ENCODE measurements at places on chromosomes 16 and 17.

GRCh38 chr16:48555597-48556242 lies 54.3 kb downstream of the N4BP1 start:
- H3K36me3 ChIP-seq: no peaks in the 10 kb centered on the region
- H3K27me3 ChIP-seq: no peaks in the 10 kb centered on the region
- no peak overlapping the region for H3K4me3 ChIP-seq
- no peak for DNase-seq
- H3K4me1 ChIP-seq: peaks cover 27% of the 10 kb centered on the region
- H3K27ac ChIP-seq: no peak overlapping the region

DNA sequence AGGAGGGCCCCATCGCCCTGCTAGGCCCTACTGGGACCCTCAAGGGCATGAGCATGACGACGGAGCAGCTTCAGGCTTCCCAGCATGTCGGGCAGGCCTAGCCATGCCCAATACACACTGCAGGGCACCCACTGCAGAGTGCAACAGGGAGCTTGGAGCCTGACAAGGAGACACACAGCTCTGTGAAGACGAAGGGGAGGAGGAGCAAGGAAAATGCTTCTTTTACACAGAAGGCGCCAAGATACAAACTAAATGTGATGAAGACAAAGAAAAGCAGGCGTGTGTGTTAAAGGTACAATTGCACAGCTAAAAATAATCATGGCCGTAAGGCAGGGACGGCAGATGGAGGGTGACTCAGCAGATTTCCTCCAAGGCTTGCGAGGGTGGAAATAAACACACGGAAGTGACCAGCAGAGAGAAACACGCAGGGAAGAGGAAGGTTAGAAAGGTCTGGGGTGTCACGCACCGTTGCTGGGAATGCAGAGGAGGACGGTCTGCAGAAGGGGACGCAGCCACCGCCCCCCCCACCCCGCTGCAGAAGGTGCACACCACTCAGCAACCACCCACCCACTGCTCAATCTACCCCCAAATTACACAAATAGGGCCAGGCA lies 108.5 kb downstream of the ZNF778 start:
- H3K36me3 ChIP-seq: no peaks in the 10 kb centered on the region
- H3K27me3 ChIP-seq: no peaks in the 10 kb centered on the region
- peak overlapping the region; percentile 32 for H3K27ac ChIP-seq
- H3K4me1 ChIP-seq: peaks cover 44% of the 10 kb centered on the region
- H3K4me3 ChIP-seq: no peak overlapping the region

DNA sequence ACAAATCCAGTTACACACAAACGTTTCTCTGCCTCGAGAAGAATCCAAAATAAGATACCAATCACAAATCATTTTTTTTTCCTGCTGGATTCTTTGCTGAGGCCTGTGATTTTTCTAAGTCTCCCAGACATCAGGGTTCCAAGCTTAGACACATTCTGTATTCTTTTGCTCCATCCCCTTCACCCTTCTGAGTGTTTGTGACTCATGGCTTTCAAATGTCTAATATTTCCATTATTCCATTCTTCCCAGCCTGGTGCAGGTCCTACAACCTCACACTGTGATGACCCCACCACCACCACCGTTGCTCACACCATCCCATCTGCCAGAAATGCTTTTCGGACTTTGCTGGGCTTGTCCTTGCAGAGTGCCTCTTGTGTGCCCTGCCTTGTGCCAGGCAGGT lies 480.1 kb downstream of the SOX9 start:
- no peak overlapping the region for H3K4me3 ChIP-seq
- no peak for DNase-seq
- H3K27me3 ChIP-seq: no peaks in the 10 kb centered on the region
- no peak overlapping the region for H3K27ac ChIP-seq
- no peaks in the 10 kb centered on the region for H3K36me3 ChIP-seq

DNA sequence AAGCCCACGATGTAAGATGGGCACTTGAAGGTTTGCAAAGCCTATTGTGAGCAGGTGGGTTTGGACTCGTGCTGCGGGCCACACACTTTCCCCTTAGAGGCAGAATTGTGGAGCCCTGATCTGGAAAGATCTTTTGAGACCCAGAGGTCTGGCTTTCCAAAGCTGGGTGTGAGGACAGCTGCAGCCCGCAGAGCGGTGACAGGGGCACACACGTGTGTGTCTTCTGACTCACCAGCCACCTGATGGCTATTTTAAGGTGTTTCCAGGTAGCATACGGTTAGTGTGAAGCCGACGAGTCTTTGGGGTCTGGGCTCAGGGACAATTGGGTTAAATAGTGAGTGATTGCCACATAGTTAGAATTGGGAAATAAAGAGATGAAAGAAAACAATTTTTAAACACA lies 108.9 kb upstream of the GSE1 start:
- H3K36me3 ChIP-seq: no peaks in the 10 kb centered on the region
- no peaks in the 10 kb centered on the region for H3K4me1 ChIP-seq
- no peak for DNase-seq
- H3K4me3 ChIP-seq: no peak overlapping the region
- no peak overlapping the region for H3K27ac ChIP-seq

DNA sequence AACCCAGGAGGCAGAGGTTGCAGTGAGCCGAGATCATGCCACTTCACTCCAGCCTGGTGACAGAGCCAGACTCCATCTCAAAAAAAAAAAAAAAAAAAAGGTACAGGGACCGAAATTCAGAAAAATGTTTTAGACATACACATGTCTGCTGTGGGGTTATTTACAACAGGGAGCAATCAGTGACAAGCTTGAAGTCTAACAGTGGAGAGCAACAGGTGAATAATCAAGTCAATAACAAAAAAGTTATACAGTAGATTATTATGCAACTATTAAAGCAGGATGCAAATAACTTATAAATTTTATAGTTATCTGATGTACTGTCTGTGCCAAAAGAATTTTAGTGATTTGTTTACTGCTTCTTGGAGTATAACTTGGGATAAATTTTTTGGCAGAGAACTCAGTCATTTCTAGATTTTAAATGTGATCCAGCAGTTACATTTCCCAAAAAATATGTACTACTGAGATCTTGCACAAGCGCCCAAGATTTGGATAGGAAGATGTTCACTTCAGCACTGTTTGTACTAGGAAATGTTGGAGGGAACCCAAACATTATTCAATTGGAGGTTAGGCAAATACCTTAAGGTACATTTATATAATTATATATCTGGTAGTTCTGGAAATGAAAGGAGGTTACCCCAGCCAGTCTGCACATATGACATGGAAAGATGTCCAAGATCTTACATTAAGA lies 34.1 kb downstream of the EEF2K start:
- no peak overlapping the region for H3K27ac ChIP-seq
- DNase-seq: no peak
- H3K27me3 ChIP-seq: no peaks in the 10 kb centered on the region

- no peaks in the 10 kb centered on the region for H3K4me1 ChIP-seq
- H3K4me3 ChIP-seq: no peak overlapping the region
- no peak for DNase-seq
- no peaks in the 10 kb centered on the region for H3K36me3 ChIP-seq
Measured at GRCh38 chr17:83012868-83013778, 66.3 kb upstream of the METRNL start.

DNA sequence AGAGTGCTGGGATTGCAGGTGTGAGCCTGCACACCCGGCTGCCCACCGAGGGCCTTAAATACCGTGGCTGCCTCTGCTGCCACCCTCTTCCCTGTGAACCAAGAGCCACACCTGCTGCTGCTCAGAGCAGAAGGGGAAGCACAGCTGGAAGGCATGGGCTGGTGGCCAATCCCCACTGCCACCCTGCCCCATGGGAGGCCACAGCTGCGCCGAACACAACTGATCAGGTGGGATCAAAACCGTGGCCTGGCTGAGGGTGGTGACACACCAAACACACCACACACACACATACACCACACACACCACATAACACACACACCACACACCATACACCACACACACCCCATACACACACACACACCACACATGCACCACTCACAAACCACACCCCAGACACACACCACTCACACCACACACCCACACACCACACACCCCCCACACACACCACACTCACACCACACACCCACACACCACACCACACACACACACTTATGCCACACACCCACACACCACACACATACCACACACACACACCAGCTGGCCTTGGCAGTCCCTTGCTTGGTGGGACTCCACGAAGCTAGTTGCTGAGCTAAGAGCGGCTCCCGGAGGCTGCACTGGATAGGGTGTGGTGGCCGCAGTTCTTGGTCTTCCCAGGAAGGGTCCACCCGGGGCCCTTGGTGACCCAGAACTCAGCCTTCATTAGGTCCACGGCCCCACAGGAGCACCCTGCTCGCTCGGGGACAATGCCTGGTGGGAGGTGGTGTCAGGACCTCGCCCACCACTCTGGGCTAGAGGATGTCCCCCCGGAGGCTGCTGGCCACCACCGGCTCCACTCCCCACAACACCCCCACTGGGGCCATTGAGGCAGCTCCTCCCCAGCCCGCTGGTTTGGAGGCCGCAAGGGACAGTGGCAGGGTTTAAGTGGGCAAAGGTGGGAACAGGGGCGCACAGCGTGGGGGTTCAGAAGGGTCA lies 14.9 kb downstream of the CEP131 start:
- H3K4me1 ChIP-seq: no peaks in the 10 kb centered on the region
- H3K36me3 ChIP-seq: no peaks in the 10 kb centered on the region
- H3K27me3 ChIP-seq: no peaks in the 10 kb centered on the region
- H3K4me3 ChIP-seq: no peak overlapping the region

- H3K4me1 ChIP-seq: no peaks in the 10 kb centered on the region
- no peak overlapping the region for H3K4me3 ChIP-seq
- DNase-seq: no peak
- peaks cover 7% of the 10 kb centered on the region for H3K36me3 ChIP-seq
- H3K27me3 ChIP-seq: no peaks in the 10 kb centered on the region
Measured at GRCh38 chr16:11164482-11165270, 91.3 kb downstream of the SOCS1 start.

- DNase-seq: no peak
- no peaks in the 10 kb centered on the region for H3K4me1 ChIP-seq
- no peaks in the 10 kb centered on the region for H3K36me3 ChIP-seq
- no peaks in the 10 kb centered on the region for H3K27me3 ChIP-seq
- no peak overlapping the region for H3K4me3 ChIP-seq
Measured at GRCh38 chr17:5665164-5665563, 80.9 kb upstream of the NLRP1 start.

DNA sequence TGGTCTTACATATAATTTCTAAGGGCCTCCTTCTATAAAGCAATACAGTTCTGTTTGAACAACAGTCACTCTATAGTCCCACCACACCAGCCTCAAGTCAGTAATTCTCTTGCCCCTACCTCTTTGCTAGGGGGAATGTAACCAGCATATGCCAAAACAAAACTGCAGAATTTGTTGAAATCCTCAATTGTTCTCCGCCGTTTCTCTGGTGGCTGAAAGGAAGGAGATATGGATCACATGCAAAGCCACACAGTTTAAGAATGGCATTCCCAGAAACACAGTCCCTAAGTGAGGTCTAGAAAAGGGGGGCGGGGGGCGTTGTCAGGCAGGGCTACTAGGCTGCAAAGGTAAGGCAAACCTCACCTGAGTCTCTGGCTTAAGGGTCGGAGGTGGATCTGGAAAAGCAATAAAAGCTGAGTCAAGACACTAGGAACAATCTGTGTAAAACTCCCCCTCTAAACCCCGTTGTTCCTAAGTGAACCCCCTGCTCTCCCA lies 1.9 kb downstream of the PHF23 start:
- peaks cover 24% of the 10 kb centered on the region for H3K36me3 ChIP-seq
- DNase-seq: no peak
- peaks cover 49% of the 10 kb centered on the region for H3K4me1 ChIP-seq
- H3K27me3 ChIP-seq: no peaks in the 10 kb centered on the region
- peak overlapping the region; percentile 23 for H3K4me3 ChIP-seq

DNA sequence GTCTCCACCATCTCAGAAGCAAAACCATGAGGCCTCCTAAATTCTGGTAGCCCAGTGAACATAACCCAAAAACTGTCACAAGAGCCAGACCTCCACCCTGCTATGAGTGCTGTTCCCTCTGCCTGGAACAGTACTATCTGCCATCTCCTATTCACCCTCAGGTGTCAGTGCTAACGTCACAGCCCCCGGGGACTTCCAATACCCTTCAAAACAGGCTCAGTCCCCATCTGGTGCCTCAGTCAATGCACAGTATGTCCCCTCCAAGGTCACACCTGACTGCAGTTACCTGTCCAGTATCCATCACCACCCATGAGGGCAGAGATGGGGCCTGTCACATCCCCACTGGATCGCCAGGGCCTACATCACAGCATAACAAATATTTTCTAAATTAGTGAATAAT lies 11.5 kb downstream of the CREBBP start:
- peaks cover 42% of the 10 kb centered on the region for H3K4me1 ChIP-seq
- no peak overlapping the region for H3K27ac ChIP-seq
- no peak overlapping the region for H3K4me3 ChIP-seq
- no peaks in the 10 kb centered on the region for H3K36me3 ChIP-seq

DNA sequence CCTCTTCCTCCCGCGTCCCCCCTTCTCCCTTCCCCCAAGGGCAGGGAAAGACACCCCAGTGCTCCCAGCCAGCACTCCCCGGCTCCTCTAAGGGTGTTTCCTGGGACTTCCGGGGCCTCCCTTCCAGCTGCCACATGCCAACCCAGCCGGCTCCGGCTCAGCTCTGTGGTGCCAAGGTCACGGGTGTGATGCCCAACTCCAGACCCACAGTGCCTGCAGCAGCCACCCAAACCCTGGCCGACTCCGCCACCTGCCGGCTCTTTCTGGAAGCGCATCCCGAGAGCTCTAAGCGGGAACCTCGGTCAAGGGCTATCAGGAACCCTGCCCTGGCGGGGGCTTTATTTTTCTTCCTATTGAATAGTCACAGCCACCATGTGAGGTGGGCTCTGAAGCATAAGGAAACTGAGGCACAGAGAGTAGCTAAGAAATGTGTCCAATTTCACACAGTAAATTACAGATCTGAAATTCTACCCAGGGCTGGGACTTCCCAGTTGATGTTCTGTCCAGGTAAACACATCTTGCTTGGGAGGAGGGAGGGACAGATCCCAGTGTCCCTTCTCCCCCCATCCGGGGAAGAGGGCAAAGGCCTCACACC lies 3.3 kb upstream of the PPP1R1B start:
- H3K4me3 ChIP-seq: no peak overlapping the region
- peak; percentile 91 for DNase-seq
- H3K27ac ChIP-seq: no peak overlapping the region
- H3K4me1 ChIP-seq: peaks cover 2% of the 10 kb centered on the region
- no peaks in the 10 kb centered on the region for H3K36me3 ChIP-seq
- peaks cover 12% of the 10 kb centered on the region for H3K27me3 ChIP-seq

GRCh38 chr17:81252987-81253329 lies 13.8 kb downstream of the NDUFAF8 start:
- no peak overlapping the region for H3K4me3 ChIP-seq
- peaks cover 21% of the 10 kb centered on the region for H3K36me3 ChIP-seq
- H3K27ac ChIP-seq: no peak overlapping the region
- no peaks in the 10 kb centered on the region for H3K4me1 ChIP-seq
